ENCODE measurements at places on chromosomes 1 and 21.
A peak's percentile ranks its signal among the peaks of the same experiment; 100 is the strongest.

- DNase-seq = peak; percentile 51
These were observed 547.9 kb upstream of the TMPRSS15 start for GRCh38 chr21:18951271-18952038.

DNA sequence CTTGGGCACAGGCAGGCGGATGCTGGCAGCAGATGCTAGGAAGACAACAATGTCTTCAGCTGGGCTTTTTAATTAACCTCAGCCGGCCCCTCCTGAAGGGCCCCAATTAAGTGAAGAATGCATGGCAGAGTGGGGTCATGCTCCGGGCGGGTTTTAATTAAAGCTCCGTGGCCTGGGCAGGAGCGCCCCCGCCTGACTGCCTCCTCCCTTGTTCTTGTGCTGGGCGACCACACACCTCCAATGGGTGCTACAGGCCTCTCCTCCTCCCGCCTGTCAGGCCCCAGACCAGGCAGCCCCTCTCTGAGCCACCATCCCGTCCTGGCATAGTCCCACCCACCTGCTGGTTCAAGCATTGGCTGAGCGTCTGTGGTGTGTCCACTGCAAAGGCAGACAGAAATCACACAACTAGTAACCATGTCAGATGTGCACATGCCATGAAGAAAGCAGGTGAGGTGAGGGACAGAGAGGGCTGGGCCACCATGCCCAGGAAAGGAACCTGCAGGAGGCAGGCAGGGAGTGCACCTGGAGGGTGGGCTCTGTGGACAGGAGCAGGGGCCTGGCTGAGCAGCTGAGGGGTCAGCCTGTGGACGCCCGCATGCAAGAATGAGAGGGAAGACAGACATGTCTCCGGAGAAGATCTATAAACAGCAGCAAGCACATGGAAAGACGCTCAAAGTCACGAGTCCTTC lies 8.5 kb upstream of the ARF1 start:
- no peak for DNase-seq

DNA sequence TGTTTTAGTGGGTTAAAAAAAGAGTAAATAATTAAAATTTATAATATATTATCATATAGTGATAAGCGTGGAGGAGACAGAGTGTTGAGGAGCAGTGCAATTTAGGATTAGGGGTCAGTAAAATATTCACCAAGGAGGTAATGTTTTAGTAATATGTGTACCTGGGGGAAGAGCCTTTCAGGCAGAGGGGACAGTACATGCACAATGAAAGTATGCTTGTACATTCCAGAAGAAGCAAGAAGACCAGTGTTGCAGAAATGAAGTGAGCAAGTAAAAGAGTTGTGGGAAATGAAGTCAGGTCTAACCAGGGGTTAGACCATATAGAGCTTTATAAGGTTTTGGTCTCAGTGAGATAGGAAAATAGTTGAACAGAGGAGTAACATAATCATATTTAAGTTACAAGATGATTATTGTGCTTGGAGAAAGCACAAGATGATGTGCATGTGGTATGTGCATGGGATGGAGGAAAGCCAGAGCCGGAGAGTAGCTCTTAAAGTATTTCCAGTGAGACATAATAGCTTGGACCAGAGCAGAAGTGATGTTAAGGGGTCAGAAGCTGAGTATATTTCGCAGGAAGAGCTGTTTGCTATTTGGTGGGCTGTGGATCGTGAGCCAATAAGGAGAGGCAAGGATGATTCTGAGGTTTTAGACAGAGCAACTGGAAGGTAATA lies 44.8 kb downstream of the SNX7 start:
- no peak for DNase-seq

DNA sequence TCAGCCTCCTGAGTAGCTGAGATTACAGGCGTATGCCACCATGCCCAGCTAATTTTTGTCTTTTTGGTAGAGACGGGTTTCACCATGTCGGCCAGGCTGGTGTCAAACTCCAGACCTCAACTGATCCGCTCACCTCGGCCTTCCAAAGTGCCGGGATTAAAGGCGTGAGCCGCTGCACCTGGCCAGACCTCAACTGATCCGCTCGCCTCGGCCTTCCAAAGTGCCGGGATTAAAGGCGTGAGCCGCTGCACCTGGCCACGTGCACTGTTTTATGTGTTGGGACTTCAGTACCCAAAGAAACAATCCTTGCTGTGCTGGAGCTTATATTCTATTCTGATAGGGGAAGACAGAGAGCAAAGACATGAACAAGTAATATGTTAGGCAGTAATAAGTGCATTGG lies 10.1 kb downstream of the TRAF5 start:
- no peak for DNase-seq

DNA sequence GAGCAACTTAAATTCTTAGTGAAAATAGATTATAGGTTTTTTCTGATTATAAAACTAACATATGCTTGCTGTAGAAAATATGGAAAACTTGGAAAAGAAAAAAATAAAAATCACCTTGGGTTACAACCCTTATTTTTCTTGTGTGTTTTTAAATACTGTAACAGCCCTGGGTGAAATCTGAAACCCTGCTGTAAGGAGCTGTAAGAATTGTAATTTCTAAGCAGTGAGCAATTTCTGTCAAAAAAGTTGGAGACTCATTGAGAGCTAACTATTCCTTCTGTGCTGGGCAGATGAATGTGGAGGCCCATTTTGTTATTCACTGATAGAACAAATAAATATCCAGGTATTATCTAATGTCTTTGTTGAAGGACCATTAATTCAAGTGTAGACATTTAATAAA lies 42.6 kb downstream of the ADCY10 start:
- no peak for DNase-seq

DNA sequence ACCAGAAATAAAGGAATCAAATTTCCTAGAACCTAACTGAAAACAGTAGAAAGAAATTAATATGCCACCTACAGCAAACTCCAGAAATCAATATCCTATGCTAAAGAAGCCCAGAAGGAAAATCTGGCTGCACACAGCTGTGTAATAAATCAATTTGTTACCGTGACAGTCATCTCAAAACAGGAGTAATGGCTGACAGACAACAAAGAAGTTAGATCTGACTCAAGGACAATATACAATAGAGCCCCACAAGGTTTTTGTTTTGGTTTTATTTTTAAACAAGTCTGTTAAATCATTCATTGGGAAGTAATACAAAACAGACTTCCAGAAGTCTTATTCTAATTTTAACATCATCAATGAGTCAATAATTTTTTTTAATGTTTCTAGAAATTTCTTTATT lies 168.4 kb downstream of the RERE start:
- DNase-seq = no peak

DNA sequence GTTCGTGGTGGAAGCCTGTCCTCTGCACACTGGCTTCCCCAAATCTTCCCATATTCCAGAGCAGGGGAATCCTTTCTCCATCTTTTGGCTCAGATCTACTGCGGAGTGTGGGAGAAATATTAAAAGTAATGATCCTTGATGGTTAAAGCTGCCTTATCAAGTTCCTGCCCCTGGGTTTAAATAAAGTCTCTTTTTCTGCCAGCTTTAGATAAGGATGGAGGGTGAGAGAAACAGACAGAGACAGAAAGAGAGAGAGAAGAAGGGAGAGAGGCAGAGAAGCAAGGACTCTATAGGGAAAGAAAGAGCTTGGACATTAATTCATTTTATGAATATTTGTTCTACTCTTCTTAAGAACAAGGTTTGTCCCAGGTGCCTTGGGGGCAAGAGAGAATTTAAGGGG lies 98.0 kb downstream of the KCNJ15 start:
- DNase-seq = no peak

- DNase-seq = no peak
These were observed 12.0 kb downstream of the DDAH1 start for GRCh38 chr1:85452948-85453347.

DNA sequence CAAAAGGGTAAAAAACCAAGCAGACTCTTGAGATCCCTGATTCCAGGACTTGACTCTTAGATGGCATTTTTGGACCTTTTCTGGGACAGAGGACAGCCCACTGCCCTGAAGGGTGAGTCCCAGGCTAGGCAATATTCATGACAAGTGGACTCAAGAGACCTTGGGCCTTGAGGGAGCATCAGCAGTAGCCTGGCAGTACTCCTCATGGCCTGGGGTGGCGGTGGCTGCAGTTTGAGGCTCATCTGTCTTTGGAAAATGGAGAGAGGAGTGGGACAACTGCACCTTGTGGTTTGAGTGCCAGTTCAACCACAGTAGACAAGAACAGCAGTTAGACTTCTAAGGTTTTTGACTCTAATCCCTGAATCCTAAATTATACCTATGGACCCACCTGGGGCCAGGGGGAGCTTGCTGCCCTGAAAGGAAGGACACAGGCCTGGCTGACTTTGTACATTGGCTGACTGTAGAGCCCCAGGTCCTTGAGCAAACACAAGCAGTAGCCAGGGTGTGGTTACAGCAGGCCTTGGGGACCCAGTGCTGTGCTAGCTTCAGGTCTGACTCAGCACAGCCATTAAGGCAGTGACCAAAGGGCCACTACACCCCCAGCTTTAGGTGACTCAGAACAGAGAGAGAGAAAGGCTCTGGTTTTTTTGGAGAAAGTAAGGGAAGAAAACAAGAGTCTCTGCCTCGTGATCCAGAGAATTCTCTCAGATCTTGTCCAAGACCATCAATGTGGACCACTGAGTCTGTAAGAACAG lies 1023.2 kb downstream of the KCNT2 start:
- DNase-seq = no peak

DNA sequence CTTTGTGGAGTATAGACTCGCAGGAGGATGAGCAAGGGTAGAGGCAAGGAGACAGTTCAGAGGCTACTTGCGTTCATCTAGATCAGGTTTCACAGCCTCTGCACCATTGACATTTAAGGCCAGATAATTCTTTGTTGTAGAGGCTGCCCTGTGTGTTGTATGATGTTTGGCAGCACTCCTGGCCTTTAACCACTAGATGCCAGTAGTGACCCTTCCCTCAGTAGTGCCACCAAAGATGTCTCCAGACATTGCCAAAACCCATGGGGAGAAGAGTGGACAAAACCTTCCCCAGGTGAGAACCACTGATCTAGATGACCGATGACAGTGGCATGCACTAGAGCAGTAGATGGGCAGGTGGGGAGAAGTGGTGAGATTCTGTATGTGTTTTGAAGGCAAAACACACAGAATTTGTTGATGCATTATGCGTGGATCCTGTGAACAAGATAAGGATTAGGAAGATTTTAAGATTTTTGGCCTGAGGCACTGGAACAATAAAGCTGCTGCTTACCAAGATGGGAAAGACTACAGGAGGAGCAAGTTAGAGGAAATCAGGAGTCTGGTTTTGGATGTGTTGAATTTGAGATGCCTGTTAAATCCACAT lies 9.9 kb upstream of the COG2 start:
- DNase-seq = peak; percentile 79

GRCh38 chr1:231663211-231663792 lies 36.7 kb downstream of the DISC1 start:
- DNase-seq = peak; percentile 46

DNA sequence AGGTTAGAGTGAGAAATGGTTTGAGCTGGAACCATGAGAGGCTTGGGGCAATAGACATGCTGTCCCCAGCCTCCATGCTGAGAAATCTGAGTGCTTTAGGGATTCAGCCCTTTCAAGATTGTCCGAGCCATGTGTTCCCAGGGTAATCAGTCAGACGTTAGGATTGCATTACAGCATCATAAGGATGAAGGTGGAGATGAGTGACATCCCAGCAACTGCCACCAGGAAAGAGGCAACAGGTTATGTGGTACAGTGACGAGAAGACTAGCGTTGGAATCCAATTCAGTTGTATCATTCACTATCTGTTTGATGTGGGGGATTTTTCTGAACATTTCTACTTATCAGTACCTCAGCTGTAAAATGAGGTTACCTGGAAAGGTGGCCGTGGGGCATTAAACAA lies 1.7 kb downstream of the CAMK1G start:
- DNase-seq = no peak

DNA sequence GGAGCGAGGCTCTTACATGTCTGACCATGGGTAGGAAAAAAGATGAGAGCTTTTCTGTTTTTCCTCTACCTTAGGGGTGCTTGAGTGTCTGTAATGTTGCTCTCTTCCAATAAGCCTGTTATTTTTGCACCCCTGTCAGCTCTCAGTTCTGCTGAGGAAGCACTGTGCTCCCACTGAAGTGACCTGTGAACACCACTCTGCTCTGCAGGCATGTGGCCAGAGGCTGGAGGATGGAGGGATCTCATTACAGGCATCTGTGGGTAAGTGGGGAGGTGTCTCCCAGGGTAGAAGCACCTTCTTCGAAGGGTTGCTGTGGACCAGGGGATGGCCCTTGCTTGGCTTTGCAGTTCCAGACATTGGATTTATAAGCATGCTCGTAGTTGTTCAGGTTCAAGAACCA lies 56.8 kb upstream of the RBM15 start:
- DNase-seq = no peak
